ENCODE measurements at places on chromosomes 2 and 18.

GRCh38 chr2:37708146-37708545 is 36.7 kb upstream of the CDC42EP3 start:
- no peak for DNase-seq

- DNase-seq, result no peak
These were observed at the start of gene MTCL1 for GRCh38 chr18:8705238-8705960. MTCL1 (plus strand) TSS chr18:8705556; CDS start chr18:8705661, 105 bp downstream.

GRCh38 chr2:68230241-68231060 is 21.9 kb downstream of the PPP3R1 start:
- DNase-seq, result no peak

DNA sequence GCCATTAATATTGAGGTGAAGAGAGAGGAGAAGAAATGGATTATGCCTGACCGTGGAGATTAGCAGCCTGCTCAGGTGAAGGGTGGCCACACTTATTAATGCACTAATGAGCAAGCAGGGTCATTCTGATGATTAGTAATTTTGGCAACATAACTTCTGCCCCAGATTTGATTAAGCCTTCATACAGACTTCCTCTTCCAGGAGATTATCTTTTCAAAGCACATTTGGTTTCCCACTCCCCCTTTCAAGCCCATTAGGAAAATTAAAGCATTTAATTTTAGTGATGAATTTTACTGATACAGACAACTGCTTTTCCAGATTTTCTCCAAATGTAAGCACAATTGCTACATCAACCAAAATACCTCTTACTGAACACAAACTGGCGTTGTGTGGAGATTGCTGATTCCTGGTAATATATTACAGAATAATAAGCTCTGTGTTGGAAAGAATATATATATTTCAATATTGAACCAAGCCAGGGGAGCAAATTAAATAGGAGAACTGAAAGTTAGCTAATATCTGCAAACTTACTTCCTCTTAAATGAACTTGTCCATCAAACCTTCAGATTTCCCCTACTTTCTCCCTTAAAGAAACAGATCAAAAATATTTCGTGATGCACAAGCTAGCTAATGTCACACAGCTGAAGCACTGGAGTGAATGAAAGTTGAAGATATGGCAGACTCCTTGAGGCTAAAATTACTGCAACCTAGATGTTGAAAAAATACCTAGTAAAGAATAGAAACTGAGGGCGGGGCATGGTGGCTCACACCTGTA is 140.8 kb downstream of the FAM210A start:
- no peak for DNase-seq

GRCh38 chr18:24818441-24818840 is 358.0 kb downstream of the HRH4 start:
- no peak for DNase-seq
